ENCODE measurements at places on chromosomes 1 and 21. TPM values are rescaled to one million over a fixed set of nuclear protein-coding genes. Genes with fewer than 3 reads are reported as not detected.

The CD52 gene
- polyA plus RNA-seq = 382 TPM

The FCMR gene
- 120 TPM for polyA plus RNA-seq

The OLFM3 gene
- 0.09 TPM for polyA plus RNA-seq

The COL16A1 gene
- 0.56 TPM for polyA plus RNA-seq

GRCh38 chr1:225422031-225422605 lies 5.7 kb downstream of the LBR start:
- H3K27ac ChIP-seq = no peak overlapping the region
- peaks cover 16% of the 10 kb centered on the region for H3K4me1 ChIP-seq
- no peak for DNase-seq
- H3K36me3 ChIP-seq = peaks cover 5% of the 10 kb centered on the region
- H3K27me3 ChIP-seq = no peaks in the 10 kb centered on the region

DNA sequence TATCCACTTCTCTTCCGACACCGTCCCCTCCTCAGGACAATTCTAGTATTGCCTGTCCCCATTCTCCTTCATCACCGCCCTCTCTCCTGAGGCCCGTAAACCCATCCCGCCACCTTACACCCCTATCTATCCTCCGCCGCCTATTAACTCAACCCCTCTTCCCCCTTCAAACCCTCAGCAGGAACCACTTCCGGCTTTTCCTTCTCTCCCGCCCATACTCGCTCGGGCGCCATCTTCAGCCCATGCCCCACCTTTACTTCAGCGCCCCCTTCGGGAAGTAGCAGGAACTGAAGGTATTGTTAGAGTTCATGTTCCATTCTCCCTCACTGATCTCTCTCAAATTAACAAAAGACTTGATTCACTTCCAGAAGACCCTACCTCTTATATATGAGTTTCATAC lies 31.6 kb downstream of the VN1R5 start:
- no peak overlapping the region for H3K4me3 ChIP-seq
- no peaks in the 10 kb centered on the region for H3K4me1 ChIP-seq
- H3K36me3 ChIP-seq = no peaks in the 10 kb centered on the region
- no peaks in the 10 kb centered on the region for H3K27me3 ChIP-seq
- DNase-seq = no peak
- H3K27ac ChIP-seq = no peak overlapping the region

DNA sequence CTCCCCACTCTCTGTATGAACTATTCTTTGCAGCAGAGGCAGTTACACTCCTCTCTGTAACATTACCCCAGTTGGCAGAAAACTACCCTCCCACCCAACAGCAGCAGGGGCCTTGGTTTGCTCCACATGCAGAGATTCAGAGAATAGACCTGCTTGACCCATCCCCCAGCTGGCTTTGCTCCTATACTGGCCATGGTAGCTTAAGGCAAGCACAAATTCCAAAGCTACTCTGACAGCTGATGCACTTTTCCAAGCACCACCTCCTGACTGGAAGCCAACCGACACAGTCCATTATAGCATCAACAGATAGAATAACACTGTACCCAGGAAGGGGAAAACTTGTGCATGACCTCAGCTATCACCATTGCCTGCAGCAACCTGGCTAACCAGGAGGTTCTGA lies 846.5 kb upstream of the NCAM2 start:
- H3K4me1 ChIP-seq = no peaks in the 10 kb centered on the region
- no peak for DNase-seq
- no peak overlapping the region for H3K27ac ChIP-seq

- no peaks in the 10 kb centered on the region for H3K36me3 ChIP-seq
- H3K4me3 ChIP-seq = no peak overlapping the region
- no peaks in the 10 kb centered on the region for H3K4me1 ChIP-seq
- no peak for DNase-seq
Observed at GRCh38 chr21:37876561-37876960, 39.7 kb downstream of the KCNJ6 start.

- H3K27me3 ChIP-seq = no peaks in the 10 kb centered on the region
- no peak overlapping the region for H3K27ac ChIP-seq
- no peaks in the 10 kb centered on the region for H3K36me3 ChIP-seq
- DNase-seq = no peak
- H3K4me3 ChIP-seq = no peak overlapping the region
Observed at GRCh38 chr1:15229707-15230131, 17.3 kb upstream of the FHAD1 start.

GRCh38 chr21:45069711-45070110 lies 4.7 kb upstream of the ADARB1 start:
- no peaks in the 10 kb centered on the region for H3K27me3 ChIP-seq
- no peak for DNase-seq
- H3K4me1 ChIP-seq = no peaks in the 10 kb centered on the region

DNA sequence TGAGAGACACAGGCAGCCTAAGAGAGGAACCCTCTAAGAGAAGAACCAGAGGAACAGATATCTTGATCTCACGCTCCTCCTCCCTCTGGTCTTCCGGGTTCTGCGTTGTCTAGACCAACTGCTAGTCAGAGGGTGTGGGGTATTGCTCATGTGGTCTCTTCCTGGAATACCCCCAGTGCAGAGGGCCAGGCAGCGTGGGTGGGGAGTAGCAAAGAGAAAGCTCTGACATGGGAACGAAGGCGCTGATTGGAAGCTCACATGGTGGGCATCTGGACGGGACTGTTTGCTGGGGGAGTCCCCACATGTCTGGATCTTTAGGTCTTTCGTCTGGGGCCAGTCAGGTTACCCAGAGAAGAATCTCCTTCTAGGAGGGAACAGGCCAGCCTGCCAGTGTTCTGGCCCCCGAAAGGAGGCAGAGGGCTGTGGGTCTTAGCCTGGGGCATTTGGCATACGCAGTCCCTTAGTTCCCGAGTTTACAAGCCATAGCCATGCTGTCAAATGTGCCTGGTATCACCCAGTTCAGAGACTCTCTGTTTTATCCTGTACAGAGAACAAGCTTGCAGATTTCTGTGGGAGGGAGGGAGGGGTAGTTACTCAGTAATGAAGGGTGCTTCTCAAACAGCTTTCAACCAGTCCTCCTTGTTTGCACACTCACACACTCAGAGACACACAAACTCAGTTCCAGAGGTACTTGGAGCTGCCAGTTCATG lies 18.3 kb upstream of the IL6R start:
- H3K4me3 ChIP-seq = no peak overlapping the region
- H3K36me3 ChIP-seq = no peaks in the 10 kb centered on the region
- H3K4me1 ChIP-seq = no peaks in the 10 kb centered on the region

- peaks cover 25% of the 10 kb centered on the region for H3K36me3 ChIP-seq
- no peak for DNase-seq
- H3K4me1 ChIP-seq = peaks cover 20% of the 10 kb centered on the region
- no peak overlapping the region for H3K27ac ChIP-seq
Observed at GRCh38 chr1:33030575-33030974, 6.1 kb downstream of the AK2 start.

The TAL1 gene
- not detected for polyA plus RNA-seq

DNA sequence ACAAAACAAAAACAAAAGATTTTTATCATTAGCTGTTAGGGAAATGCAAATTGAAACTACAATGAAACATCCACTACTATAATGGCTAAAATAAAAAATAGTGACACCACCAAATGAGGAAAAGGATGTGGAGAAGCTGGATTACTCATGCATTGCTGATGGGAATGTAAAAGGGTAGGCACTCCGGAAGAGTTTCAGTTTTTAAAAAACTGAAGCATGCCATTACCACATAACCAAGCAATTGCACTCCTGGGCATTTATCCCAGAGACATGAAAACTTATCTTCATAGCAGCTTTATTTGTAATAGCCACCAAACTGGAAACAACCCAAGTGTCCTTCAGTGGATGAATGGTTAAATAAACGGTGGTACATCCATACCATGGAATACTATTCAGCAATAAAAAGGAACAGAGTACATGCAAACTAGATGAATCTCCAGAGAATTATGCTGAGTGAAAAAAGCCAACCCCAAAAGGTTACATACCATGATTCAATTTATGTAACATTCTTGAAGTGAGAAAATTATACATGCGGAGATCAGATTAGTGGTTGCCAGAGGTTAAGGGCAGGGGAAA lies 14.5 kb upstream of the CFAP298 start:
- no peaks in the 10 kb centered on the region for H3K27me3 ChIP-seq
- DNase-seq = no peak
- H3K36me3 ChIP-seq = peaks cover 1% of the 10 kb centered on the region
- H3K4me1 ChIP-seq = no peaks in the 10 kb centered on the region
- no peak overlapping the region for H3K4me3 ChIP-seq
- H3K27ac ChIP-seq = no peak overlapping the region

- no peaks in the 10 kb centered on the region for H3K4me1 ChIP-seq
- no peak overlapping the region for H3K4me3 ChIP-seq
- peaks cover 26% of the 10 kb centered on the region for H3K27me3 ChIP-seq
Observed at GRCh38 chr21:33027401-33028286, 1.9 kb downstream of the OLIG2 start.

GRCh38 chr1:39147099-39148025 lies 57.1 kb upstream of the MACF1 start:
- H3K36me3 ChIP-seq = no peaks in the 10 kb centered on the region
- no peaks in the 10 kb centered on the region for H3K4me1 ChIP-seq
- DNase-seq = no peak
- H3K4me3 ChIP-seq = no peak overlapping the region

DNA sequence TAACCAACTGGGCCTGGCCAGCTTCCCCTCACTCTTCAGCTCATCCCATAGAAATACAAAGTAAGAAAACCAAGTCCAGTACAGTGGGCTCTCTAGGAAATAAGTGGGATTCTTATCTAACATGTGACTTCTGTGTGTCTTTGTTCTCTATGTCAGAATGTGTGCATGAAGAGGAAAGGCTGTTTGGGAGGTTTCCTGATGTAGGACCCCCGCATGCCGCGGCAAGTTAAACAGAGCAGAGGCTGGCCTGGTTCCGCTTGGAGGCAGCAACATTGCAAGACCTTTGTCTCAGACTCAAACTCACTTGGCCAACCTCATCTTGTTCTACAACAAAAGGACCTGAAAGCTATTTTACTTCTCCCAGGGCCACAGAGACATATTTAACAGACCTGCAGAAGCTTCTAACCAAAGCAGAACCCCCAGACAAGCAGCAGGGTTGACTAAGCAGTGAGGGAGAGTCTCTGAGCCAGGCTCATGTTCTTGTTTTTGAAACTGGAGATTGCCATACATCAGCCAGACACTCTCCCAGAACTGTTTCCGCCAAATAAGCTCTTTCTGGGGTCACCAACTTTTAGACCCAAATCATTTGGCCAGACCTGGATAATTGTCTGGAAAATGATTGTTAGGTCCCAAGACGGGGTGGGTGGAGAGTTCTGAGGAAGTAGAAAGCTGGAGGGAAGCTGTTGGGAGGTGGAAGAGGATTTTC lies 6.2 kb downstream of the MTARC2 start:
- no peak for DNase-seq
- H3K4me1 ChIP-seq = no peaks in the 10 kb centered on the region
- H3K4me3 ChIP-seq = no peak overlapping the region
- H3K36me3 ChIP-seq = no peaks in the 10 kb centered on the region

DNA sequence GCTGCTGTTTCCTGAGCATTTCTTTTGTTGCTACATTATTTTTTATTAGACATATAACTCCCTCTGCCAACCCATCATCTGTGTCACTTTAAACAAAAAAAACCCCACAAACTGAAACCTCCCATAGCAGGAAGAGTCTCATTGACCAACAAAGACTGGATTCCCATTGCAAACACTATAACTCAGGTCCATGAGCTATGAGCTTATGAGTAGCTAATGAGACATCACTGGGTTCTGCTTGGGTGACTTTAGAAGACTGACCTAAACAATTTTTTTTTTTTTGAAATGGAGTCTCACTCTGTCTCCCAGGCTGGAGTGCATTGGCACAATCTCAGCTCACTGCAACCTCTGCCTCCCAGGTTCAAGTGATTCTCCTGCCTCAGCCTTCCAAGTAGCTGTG lies 212.8 kb downstream of the LTN1 start:
- H3K27me3 ChIP-seq = no peaks in the 10 kb centered on the region
- no peaks in the 10 kb centered on the region for H3K4me1 ChIP-seq
- no peak overlapping the region for H3K4me3 ChIP-seq
- no peak for DNase-seq
- H3K36me3 ChIP-seq = no peaks in the 10 kb centered on the region

- no peaks in the 10 kb centered on the region for H3K36me3 ChIP-seq
- peak overlapping the region; percentile 29 for H3K4me3 ChIP-seq
- no peaks in the 10 kb centered on the region for H3K27me3 ChIP-seq
- peaks cover 76% of the 10 kb centered on the region for H3K4me1 ChIP-seq
Observed at GRCh38 chr1:234978397-234979295, 150.0 kb downstream of the TOMM20 start.

DNA sequence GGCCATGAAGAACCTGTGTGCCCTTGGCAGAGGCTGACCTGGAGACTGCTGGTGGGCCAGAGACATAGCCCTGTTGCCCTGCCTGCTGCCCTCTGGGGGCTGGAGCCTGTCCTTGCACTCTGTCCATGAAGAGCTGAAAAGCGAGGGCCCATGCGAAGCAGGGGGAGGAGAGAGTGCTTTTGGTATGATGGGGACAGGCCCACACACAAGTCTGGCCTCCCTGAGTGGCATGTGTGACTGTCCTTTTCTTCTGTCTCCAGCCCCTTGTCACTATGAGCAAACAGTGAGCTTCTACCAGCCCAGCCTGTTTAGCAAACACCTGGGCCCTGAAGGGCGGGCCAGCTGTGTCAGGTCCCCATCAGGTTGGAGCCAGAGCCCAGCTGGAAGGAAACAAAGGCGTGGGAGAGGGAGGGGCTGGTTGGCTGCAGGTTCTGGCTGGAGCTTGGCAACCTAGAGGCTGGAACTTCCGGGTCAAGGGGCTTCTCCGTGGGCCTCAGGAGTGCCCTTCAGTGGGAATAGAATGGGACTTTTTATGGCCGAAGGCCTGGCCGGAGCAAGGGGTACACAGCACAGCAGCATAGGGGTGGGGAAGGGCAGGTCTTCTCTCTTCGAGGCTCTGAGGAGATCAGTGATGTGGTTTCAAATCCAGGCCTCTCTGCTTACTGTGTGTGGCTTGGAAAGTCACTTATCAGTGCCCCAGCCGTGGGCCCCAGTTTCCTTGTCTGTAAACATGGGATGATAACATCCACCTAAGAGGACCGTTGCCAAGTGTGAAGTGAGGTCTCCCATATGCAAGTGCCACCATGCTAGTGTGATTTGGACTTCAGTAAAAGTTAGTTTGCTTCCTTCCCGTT lies 14.3 kb downstream of the QSOX1 start:
- H3K36me3 ChIP-seq = peaks cover 8% of the 10 kb centered on the region
- no peak overlapping the region for H3K27ac ChIP-seq
- H3K27me3 ChIP-seq = no peaks in the 10 kb centered on the region

The TTC34 gene
- 0.04 TPM for polyA plus RNA-seq

The SLAMF8 gene
- polyA plus RNA-seq = not detected

The RAP1GAP gene
- not detected for polyA plus RNA-seq

DNA sequence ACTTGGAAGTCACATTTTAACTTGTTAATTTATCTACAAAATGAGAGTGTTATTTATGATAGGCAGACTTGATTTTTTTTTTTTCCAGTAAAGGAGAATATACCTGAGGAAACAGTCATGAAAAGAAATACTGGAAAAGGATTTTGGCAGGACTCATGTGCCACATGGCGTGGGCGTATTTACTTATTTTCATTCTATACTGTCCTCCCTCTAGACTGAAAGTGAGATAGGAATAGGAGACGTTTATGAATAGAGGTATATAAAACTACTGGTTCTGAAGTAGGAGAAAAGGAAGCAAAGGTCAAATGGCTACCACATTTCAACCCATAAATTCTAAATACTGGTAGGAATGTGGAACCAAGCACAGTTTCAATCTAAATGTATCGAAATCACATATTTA lies 94.8 kb upstream of the MPC2 start:
- H3K27me3 ChIP-seq = no peaks in the 10 kb centered on the region
- H3K27ac ChIP-seq = no peak overlapping the region
- no peak overlapping the region for H3K4me3 ChIP-seq
- H3K4me1 ChIP-seq = peaks cover 4% of the 10 kb centered on the region
- no peaks in the 10 kb centered on the region for H3K36me3 ChIP-seq
